EL (cell line): ENCODE measurements at places on chromosomes 12 and 14.

- no peak for DNase-seq
Observed at GRCh38 chr12:105567061-105567460, 236.6 kb downstream of the C12orf75 start.

DNA sequence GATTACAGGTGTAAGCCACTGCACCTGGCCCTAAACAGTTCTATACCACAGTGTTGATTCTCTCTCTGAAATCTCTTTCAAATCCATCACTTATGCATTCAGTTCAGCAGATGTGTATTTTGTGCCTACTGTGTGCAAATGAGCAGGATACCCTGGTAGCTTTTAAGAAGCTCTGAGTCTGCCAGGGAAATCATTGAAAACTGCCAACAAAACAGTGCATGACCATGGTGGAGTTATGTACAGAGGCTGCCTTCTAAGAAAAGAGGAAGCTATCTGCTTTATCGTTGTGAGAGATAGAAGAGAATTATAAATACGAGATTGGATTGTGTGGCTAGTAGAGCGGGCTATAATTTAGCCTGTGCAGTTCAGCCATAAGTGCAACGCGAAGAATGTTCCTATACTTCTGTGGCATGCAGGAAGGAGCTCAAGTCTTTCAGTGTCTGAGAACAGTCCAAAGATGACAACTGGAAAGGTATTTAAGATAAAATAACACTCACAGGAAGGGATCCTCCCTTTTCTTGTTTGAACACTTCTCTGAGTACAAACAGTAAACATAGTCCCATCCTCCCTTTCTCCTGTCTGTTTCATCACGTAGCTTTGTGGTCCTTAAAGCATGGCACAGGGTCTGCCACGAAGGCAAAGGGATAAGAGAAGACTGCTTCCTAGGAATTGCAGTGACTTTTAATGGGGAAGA lies 4.3 kb downstream of the DIP2B start:
- DNase-seq, result no peak

- DNase-seq, result no peak
Observed at GRCh38 chr14:90425373-90425879, 28.6 kb downstream of the CALM1 start.

DNA sequence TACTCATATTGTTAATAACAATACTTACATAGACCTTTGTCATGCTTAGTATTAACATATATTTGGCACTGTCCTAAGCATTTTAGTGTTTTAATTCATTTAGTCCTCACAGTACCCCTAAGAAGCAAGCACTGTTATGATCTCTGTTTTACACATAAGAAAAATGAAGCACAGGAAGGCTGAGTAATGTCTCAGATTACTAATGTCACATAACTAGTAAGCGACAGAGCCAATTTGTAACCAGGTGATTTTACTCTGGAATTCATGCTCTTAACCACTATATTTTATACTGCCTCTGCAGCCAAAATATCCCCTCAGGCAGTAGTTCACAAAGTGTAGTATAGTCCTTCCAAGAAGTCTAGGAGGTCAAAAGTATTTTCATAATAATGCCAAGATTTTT lies 20.3 kb downstream of the TMEM253 start:
- DNase-seq, result no peak

DNA sequence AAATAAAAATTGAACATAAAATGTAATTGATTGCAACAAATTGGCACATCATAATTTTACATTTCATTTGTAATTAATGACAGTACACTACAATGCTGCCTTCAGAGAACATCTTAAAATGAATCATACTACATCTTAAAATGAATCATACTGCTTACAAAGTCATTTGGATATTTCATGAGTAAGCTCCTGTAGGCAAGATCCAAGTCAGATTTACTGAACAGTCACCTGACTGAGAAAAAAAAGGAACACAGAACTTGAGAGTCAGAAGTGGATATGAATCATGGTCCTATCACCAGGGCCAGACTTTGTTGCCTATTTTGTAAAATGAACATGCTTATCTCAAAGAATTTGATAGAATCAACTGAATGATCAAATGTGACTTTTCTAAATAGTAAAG lies 32.7 kb upstream of the FBLN5 start:
- DNase-seq, result peak; percentile 90

DNA sequence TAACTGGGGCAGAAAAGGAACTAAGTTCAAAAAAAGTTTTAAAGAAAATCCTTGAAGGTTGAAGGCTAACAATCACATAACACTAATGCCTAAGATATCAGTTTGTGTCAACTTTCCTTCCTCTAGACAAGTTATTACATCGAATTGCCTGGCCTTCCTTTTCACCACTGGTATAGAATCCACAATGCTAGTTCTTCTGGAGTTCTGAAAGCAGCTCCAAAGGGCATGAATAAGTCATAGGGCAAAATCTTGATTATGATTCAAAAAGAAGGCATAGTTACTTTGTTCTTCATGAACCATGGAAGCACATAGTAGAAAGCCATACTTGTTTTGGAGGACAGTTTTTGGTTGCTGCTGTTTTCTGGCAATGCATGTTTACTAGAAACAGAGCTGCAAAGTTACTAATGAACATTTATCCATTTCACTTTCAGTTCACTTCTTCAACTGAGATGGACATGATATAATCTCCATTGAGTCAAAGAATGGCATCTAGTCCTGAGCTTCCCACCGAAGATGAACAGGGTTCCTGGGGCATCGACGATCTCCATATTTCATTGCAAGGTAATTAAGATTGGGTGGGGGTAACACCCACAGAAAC lies 56.0 kb downstream of the SYNE2 start:
- no peak for DNase-seq

DNA sequence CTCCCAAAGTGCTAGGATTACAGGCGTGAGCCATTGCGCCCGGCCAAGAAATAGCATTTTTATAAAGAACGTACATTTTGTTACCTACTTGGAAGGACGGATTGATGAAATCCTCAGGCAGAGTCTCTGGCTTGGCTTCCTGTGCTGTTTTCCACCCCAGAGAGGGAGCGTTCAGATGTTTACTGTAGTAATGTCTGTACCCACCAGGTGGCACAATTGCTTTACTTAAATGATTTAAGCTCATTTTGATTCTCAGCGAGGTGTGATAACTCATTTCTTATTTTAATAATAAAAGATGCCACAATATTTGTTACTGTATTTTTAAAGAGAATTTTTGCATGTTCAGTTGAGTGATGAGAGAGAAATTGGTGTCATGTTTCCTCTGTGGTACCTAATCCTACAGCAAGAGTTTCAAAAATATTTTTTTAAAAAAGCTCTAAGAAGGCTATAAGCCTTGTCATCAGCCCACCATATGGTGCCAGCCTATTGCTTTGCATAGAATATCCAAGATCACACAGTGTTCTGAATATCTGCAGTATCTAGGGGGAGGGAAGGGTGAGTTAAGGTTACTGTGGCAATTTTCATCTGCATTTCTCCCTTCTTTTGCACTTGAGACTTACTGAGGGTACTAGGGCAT lies 82.6 kb upstream of the TRAF3 start:
- DNase-seq, result peak; percentile 73

GRCh38 chr12:30706476-30706875 lies 10.8 kb upstream of the IPO8 start:
- DNase-seq, result no peak

DNA sequence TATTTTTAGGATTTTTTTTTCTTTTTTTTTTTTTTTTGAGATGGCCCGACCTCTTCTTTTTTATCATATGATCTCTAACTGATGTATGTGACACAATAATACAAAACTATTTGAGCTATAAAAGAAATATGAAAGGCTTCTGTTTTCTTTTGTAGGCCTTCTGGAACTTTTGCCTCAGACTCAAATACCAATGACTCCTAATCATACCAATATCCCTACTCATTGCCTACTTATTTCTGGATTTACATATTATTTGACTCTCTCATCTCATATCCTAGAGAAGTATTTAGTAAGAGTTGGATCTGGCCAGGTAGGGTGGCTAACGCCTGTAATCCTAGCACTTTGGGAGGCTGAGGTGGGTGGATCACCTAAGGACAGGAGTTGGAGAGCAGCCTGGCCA lies 12.7 kb upstream of the WDR89 start:
- peak; percentile 80 for DNase-seq

GRCh38 chr12:124082687-124083086 lies 109.7 kb downstream of the ZNF664 start:
- no peak for DNase-seq

DNA sequence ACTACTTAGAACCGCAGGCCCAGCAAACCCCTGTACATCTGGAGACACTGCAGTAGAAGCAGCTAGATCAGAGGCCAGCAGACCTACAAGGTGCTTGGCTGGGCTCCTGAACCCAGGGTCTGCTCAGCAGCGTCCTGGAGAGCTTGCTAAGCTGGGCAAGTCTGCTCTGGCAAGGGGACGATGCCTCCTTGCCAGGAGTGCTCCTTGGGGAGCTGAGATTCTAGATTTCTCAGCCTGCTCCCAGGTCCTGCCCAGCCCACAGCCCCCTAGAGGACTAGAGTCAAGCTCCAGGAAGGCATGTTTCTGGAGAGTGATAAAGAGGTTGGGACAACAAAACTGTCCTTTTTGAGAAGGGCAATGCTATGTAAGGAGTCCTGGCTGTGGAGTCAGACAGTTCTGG lies 60.3 kb downstream of the HSPB8 start:
- DNase-seq, result no peak

DNA sequence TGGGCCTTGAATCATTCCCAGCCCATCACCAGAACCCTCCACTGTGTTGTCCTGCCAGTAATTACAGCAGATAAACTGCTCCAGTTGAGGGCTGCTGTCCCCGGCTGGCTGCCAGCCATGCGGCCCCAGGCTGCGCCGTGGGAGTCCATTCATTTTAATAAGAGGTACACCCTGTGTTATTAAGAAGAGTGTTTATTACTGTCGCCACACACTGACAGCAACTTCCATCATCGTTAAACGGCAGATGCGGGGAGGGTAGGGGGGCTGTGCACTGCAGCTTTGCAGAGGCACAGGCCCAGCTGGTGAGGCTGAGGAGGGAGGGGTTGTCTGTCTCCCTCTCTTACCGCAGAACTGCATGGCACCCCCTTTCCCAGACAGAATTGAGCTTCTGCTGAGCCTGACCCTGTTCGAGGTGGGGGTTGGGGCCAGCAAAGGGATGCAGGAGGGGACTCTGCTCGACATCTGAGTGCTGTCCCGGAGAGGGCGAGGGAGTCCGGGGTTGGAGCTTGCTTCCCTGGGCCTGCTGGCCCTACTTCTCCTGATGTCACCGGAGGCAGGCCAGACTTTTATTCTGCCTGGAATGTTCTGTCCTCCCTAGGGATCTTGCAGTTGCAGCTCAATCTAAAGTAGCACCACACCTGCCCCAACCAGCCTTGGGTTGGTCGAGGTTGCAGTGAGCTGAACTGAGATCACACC lies 33.8 kb upstream of the GPATCH2L start:
- no peak for DNase-seq

DNA sequence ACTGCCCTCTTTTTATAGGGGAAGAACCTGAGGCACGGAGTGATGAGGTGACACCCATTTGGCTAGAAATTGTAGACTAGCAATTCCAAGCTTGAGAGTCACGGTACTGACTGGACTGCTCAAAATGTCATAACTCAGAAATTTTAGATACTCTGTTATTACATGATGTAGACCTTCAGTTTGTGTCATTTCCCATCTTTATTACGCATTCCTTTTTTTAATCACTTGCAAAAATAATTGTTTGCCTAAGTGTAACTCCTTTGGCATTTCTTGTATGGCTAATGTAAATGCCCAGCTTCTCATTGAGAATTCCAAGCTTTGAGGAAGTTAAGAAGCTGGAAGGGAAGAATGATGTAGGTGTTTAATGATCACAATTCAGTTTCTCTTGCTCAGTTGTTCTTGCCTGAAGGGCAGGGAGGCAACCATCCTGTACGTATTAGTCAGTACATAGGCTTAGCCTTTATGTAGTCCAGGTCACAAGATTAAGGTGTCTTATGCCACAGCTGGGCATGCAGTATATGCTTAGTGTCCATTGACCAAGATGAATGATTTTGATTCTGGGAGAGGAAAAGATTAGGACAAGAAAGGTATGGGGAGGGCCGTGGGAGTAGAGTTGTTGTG lies 68.2 kb upstream of the EVL start:
- peak; percentile 69 for DNase-seq

DNA sequence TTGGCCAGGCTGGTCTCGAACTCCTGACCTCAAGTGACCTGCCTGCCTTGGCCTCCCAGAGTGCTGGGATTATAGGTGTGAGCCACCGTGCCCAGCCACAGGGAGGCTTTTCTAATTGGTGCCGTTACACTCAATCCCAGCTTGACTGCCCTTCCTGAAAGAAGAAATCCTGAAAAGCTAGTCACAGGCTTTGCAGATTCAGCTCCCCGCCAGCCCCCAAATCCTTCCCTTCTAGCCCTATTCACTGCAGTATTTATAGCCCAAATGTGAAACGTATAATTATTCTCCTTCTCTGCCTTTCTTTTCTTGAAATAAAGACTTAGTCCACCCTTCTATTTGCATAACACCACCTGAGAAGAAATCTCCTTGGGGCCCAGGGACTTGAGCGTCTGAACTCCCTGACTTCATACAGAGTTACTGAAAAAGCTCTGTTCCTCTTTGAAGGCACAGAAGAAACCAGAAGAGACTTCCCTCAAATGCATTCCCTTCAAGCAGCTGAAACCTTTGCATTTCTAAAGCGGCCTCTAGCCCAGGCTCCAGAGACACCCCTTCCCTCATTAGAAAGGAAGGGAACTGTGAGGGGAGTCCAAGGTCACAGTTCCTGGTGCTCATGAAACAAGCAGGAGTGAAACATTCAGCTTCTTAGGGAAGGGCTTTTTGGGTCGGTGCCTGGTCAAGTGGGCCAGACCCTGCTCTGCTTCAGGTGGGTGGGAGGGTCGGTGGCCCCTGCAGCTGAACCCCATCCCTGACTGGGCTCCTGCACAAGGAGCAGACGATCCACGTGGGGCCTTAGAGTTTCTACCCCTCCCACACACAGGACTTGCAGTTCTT lies 42.3 kb upstream of the BATF start:
- DNase-seq, result no peak

GRCh38 chr14:60212503-60213371 lies 36.3 kb upstream of the PPM1A start:
- DNase-seq, result no peak

DNA sequence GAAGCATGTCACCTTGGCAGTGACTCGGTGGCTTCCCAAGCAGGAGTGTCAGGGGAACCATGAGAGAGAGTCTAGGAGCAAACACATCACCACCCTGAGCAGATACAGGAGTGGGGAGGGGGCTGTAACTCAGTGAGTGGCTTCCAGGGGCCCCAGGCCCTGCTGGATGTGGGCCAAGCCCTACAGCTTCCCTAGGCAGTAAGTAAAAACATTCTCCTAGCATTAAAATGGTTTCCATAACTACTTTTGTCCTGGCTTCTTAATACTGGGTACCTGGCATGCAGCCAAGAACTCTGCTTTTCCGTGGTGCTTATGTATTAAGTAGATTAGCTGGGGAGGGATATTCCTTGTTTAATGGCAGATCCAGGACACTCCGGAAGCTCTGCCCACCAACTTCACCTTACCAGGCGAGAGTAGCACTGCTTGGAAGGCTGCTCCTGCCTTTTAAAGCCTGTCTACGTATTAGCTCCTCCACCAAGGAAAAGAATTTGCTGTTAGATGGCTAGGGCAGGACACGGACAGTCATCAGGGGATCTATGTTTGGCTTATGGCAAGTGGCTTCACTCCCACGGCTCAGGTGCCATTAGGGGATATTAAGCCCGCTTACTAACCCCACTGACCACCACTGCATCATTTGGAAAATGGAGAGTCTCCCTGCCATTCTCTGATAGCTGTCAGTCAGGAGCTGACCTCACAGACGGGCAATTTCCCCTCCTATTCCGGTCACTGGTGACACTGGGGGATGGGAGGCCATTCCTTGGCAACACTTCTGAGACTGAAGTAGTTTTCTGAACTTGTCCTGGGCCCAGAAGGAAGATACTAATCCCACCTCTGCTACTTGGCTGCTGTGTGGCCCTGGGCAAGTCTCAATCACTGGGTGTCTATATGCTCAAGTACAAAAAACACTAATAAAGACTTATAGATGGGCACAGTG lies 22.8 kb downstream of the OTUB2 start:
- DNase-seq, result no peak

- DNase-seq, result no peak
Observed at GRCh38 chr12:94832780-94833681, 170.5 kb downstream of the NDUFA12 start.
